ENCODE measurements at places on chromosomes 1 and 21. TPM values are rescaled to one million over a fixed set of nuclear protein-coding genes. Genes with fewer than 3 reads are reported as not detected.

The KRTAP19-3 gene
- not detected for total RNA-seq

The G0S2 gene
- 45.7 TPM for total RNA-seq

The S100A16 gene
- 220 TPM for total RNA-seq

GRCh38 chr21:33984021-33984481, 68.4 kb upstream of the ATP5PO start:
- H3K27me3 ChIP-seq: no peaks in the 10 kb centered on the region
- H3K27ac ChIP-seq: no peak overlapping the region
- H3K36me3 ChIP-seq: no peaks in the 10 kb centered on the region
- no peak for DNase-seq
- peaks cover 10% of the 10 kb centered on the region for H3K4me1 ChIP-seq
- H3K4me3 ChIP-seq: no peak overlapping the region

- no peaks in the 10 kb centered on the region for H3K4me1 ChIP-seq
- DNase-seq: no peak
- H3K27me3 ChIP-seq: no peaks in the 10 kb centered on the region
- H3K27ac ChIP-seq: no peak overlapping the region
- no peak overlapping the region for H3K4me3 ChIP-seq
These were observed 48.8 kb downstream of the KCNK1 start for GRCh38 chr1:233662575-233663304.

The RAB7B gene
- not detected for total RNA-seq

The ZMPSTE24 gene
- total RNA-seq: 39.9 TPM

The TRIM58 gene
- total RNA-seq: not detected

GRCh38 chr1:20974951-20975350, 187.8 kb upstream of the HP1BP3 start:
- no peaks in the 10 kb centered on the region for H3K27me3 ChIP-seq
- no peak overlapping the region for H3K4me3 ChIP-seq
- no peaks in the 10 kb centered on the region for H3K4me1 ChIP-seq
- H3K36me3 ChIP-seq: no peaks in the 10 kb centered on the region
- no peak overlapping the region for H3K27ac ChIP-seq

DNA sequence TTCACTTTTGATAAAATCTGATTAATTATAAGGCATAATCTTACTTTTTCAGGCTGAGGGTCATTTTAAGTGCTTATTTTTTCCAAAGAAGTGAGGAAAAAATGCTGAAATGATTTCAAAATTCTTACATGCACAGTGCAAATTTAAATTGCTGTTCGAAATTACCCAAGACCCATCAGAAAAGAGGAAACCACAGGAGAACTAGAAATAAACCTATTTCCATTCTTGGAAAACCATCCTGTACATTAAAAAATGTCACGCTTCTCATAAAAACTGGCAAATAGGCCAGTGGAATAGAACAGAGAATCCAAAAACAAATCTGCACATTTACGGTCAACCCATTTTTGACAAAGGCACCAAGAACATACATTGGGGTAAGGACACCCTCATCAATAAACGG, 414.9 kb downstream of the SMYD3 start:
- H3K36me3 ChIP-seq: no peaks in the 10 kb centered on the region
- H3K27ac ChIP-seq: no peak overlapping the region
- H3K4me1 ChIP-seq: no peaks in the 10 kb centered on the region
- H3K27me3 ChIP-seq: no peaks in the 10 kb centered on the region
- no peak overlapping the region for H3K4me3 ChIP-seq

All from Caco-2 (cell line).